Ascending aorta (tissue), 2 donors: ENCODE measurements at places on chromosomes 6 and 20.

DNA sequence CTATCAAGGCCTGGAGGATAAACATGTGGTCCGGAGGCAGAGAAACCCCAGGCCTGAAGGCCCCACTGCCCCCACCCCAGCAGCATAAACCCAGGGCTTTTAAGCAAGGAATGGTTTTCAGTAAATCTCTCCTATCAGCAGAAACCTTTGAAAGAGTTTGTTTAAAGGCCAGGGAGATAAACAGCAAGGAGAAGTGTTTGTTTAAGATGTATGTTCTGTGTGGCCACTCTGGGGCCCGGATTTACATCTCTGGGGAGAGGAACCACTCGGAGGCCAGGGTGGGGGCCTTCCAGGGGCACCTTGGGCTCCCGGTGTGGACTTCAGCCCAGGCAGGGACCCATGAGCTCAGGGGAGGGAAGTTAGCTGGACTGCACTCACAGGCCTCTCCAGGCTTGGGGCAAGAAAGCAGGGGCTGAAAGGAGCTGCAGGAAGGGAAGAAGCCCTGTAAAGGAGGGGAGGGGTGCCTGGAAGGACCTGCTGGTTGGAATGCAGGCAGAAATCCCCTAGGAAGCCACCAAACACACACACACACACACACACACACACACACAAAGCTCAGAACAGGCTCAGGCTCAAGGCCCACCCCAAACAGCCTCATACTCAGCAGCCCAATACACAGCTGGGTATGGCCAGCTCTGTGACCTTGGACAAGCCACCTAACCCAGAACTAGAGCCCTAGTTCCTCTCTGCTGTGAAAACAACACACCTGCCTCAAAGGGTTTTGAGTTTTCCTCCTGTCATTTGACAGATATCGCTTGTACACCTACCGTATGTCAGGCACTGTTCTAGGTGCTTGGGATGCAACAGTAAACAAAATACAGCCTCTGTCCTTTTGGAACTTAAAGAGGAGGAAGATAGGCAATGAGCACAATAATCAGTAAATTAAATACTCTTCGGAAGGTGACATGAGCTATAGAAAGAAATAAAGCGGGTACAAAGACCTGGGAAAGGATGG is 26.2 kb upstream of the FOXP4 start:
- DNase-seq: no peak

DNA sequence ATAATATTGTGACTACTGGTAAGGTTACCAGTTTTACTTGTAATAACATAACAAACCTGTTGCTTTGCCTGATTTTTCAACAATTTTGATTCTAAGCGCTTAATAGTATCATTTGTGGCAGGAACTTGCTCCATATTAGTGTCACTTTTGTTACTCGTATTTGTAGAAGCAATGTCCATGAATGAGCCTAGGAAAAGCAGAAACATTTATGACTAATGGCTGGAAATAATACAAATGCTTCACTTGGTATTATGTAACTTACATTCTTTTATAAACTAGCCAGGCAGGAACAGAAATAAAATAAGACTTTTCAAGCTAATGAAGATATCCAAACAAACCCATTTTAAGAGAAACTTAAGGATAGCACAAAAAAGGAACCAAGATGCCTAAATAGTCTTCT is 38.9 kb downstream of the MAP3K7 start:
- no peak for DNase-seq

DNA sequence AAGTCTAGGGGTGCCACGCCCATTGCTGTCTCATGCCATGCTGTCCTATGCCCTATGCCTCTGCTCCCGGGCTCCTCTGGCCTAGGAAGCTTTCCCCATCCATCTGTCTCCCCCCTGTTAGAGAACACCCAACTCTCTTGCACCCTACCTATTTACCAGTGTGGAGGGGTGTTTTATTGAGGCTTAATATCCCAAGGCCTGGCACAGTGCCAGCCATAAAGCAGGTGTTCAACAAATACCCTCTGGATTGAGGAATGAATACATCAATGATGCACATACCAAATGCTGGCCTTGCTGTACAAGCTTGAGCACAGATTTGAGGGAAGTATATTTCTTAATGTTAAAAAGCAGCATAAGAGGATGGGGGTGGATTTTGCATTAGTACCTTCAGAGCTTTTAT is 38.3 kb downstream of the METTL24 start:
- DNase-seq: no peak

DNA sequence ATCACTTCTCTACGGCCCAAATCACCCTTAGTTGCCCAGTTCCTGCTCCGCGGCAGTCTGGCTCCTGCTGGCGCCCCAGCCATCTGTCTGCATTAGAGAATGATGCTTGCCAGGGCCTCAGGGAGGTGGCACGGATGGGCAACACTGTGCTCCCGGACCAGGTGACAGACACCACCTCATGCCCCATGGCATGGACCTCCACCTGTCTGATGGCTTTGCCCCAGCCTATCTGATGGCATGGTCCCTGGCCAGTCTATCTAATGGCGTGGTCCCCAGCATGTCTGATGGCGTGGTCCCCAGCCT is 18.8 kb upstream of the MRGBP start:
- no peak for DNase-seq

- no peak for DNase-seq
Measured at GRCh38 chr6:68876792-68877493, 241.9 kb downstream of the ADGRB3 start.

DNA sequence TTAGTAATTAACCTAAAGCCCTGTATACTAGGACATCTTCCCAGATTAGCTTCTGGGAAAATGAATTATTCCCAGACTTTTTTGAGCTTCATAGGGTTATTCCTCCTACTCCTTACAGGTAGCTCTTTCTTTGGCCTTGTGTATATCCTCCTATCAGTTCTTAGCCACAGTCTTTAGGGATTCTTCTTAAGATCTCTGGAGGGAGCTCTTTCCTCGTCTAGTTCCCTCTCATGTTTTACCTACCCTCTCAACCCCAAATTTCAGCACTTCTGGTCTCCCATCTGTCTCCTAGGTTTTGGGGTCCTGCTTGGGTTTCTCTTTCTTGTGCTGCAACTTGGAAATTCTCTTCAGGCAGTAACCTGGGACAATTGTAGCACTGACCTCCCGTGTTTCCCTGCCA is 46.4 kb upstream of the SLC35B3 start:
- no peak for DNase-seq

- DNase-seq: no peak
Measured at GRCh38 chr6:151637814-151638213, 144.0 kb downstream of the CCDC170 start.

DNA sequence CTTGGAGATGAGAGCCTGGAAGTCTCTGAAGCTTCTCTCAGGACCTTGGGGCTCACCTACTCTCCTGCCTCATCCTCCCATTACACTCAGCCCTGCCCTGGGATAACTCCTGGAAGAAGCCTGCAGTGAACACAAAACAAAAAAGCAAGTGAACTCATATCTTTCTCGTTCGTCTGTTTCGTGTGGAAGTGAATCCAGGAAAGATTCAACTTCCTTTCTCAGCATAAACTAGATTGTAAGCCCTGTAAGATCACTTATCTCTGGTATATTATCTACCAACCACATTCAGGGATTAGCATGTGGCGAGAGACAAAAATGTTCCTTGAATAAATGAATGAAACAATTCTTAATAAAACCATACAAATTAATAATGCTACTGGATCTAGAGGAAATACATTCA is 36.5 kb upstream of the FAM83C start:
- DNase-seq: no peak

DNA sequence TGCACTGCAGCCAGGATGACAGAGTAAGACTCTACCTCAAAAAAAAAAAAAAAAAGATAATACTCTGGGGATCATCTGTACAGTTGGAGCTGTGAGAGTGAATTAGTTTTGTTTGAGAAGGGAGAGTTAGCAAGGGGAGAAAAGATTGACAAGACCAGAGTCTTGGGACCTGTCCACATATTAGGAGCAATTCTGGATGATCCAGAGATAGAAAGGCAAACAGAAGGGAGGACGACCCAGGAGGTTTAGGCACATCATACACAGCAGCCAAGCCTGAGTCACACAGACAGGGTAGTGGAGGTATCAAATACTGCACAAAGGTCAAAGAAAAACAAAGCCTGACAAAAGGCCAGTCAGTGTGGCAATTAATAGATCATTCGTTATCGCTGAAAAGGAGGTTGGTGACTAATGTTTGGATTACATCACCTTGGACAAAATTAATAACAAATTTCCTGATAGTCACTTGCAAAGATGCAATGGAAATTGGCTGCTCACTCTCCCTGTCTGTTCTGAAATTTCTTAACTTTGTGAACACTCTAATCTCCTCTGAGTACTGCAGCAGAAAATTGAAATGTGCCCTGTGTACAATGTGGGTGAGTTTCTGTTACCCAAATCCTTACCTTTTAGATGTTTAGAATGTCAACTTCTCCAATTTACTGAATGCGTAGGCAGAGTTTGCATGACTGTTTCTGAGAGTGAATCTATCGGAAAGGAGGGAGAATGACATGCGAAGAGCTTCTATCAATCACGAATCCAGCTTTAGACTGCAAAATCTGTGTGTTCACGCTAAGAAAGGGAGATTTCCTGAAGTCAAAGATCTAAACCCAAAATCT is 105.4 kb downstream of the TSHZ2 start:
- DNase-seq: no peak

GRCh38 chr20:34512266-34512954 is 3.8 kb upstream of the DYNLRB1 start:
- no peak for DNase-seq

DNA sequence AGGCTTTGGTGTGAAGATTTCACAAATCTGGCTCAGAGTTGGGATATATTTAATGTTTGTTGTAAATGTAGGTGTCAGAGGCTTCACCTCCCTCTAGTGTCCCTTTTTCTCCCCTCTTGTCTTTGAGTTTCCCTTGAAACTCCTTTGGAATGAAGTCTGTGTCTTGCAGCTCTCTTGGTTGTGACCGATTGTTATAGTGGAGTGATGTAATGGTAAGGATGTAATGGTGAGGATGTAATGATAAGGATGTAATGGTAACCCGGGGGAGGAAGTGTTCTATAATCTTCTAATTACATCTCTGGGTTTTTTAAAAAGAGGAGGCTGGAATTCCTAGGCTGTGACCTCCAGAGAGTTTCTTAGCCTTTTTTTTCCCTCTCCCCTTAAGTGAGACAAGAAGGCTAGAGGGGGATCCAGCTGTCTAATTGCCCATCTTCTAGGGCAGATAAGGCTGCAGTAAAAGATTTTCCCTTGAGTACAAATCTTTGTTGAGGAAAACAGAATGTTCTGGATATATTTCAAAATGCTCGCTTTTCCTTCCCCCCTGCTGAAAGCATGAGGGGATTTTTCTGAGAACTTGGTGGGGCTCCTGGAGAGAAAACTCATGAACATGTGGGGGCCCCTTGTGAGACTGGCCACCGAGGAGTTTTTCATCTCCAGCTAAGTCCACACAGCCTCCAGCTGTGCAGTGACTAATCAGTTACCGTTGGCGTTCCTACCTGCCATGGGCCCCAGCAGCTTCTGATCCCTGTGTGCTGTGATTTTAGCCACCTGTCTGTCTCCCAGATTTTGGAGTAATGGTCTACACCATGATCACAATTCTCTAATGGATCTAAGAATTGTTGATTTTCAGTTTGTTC is 156.7 kb upstream of the PMEPA1 start:
- no peak for DNase-seq

DNA sequence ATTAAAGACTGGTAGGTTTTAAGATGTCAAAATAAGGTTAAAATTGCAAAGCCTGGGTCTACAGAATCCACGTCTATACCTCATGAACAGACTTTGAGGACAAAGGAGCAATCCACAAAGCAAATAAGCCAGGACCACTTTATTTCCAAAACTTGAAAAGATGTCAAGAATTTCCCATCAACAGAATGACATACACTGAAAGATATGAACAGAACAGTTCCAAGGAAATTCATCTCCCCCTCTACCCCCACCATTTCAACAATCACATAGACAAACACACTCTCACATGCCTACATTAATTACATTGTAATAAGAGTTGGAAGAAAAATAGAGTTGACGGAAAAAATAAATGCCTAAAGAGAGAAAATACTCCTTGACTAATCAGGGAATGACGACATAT is 45.2 kb upstream of the NHSL1 start:
- no peak for DNase-seq

- peak; percentile 90 for DNase-seq
Measured at GRCh38 chr6:157244175-157244574, 79.1 kb downstream of the TMEM242 start.

GRCh38 chr20:41393705-41394066 is 27.1 kb upstream of the EMILIN3 start:
- DNase-seq: no peak

GRCh38 chr6:52536424-52536916 is 40.4 kb downstream of the TRAM2 start:
- no peak for DNase-seq

- peak; percentile 92 for DNase-seq
Measured at GRCh38 chr6:122399348-122400120, at the start of gene HSF2. TSS of gene HSF2 (plus strand) at chr6:122399652. CDS start at chr6:122399738, 86 bp downstream.

DNA sequence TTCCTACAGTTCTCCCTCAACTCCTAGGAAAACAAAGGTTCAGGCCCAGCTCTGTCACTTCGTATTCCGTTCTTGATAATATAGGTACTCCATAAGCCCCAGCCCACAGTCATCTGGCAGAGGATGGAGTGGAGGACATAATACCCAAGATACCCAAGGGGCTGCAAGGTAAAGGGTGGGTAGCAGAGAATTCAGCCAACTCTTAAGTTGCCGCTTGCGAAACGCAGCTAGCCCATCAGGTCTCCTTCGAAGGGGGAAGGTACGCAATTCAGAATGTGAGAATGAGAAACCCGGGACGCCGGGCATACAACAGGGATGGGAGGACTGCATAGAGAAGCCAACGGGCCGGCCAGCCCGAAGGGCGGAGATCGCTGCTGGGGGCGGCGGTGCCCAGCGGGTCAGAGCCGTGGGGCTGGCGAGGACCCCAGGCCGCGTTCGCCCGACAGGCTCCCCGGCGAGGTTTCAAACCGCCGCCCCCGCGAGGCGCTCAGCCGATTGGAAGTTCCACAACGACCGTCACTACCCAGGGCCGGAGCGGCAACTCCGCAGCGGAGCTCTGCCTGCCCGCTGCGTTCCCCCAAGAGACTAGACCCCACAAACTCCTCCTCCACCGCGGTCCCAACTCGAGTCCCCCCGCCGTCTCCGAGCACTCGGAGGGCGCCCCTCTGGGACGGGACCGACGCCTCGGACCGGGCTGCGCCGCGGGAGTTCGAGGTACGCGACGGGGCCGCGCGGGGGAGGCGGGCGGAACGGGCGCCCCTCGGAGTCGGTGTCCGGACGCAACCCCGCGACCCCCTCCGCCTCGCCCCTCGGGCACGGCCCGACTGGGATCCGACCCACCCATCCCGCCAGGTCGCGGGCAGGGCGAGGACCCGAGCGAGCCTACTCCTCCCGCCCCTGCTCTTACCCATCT is 911 bp downstream of the CDK19 start:
- DNase-seq: no peak

- no peak for DNase-seq
Measured at GRCh38 chr20:47796971-47797370, 11.7 kb upstream of the SULF2 start.

- DNase-seq: no peak
Measured at GRCh38 chr20:5908981-5909380, 41.4 kb downstream of the TRMT6 start.

- no peak for DNase-seq
Measured at GRCh38 chr20:38346247-38346651, at the start of gene LBP. TSS of gene LBP (plus strand) at chr20:38346482. CDS start at chr20:38346517, 35 bp downstream.
